NCI-H1092 treated with DMSO at 0.1 percent for 48 hours (cell line): ENCODE measurements at places on chromosomes 3 and 15.

DNA sequence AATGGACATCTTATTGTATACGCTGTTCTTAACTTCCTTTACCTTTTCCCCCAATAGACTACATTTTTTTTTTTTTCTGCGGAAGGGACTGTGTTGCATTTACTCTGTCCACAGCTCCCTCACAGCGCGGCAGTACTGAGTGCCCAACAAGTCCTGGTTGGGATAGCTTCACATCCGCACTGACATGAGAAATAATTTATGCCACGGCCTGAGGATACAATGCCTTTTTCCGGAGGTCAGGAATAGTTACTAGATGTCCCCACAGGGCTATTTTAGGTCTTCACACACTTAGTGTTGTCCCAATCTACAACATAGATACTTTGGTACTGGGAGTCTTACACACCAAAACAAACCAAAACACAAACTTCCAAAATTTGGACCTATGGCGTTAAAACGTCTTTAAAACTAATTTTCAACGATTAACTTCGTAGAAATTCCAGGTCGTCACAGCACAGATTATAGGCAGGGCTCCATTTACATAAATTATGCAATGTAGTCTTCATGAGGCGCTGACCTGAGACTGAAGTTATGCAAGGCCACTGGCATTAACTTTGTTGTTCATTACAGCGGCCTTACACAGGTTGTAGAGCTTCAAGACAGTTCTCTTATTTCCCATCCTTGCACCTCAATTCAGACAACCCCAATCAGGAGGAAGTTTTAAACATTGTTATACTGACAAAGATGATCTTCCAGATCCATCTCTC lies 989 bp upstream of the PPIB start:
- DNase-seq, result no peak

GRCh38 chr15:99211926-99212325 lies 37.5 kb downstream of the TTC23 start:
- no peak for DNase-seq

DNA sequence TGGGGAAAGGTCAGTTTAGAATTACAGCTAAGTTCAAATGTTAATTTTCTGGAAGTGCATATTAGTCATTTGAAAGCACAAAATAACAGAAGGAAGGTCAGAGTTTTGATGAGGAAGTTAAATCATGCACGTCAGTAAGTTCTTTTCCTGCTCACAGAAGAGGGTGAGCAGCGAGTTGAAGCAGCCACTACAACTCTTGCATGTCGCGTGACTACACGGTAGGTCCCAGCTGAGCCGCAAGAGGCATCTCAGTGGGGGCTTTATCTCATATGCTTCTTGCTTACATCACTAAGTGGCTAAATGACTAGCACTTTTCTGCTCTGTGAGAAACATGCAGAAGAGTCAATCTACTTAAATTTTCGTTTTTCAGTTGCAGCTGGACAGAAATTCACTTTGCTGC lies 21.3 kb upstream of the SEC62 start:
- no peak for DNase-seq

DNA sequence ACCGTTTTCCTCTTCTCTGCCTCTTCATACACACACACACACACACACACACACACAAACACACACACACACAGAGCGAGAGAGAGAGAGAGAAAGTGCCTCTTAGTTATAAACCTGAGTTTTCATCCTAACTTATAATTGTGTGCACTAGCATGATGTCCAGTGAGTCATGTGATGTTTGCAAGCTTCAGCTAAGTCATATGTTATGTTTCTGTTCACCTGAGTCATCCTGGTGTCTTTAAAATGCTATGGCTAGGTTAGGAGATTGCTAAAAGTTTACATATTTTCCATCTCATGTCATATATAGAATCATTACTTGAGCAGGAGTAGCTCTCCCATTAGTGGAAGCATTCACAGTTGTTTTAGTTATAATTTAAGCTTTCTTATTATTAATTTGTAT lies 155.8 kb downstream of the EPHA6 start:
- DNase-seq, result no peak

DNA sequence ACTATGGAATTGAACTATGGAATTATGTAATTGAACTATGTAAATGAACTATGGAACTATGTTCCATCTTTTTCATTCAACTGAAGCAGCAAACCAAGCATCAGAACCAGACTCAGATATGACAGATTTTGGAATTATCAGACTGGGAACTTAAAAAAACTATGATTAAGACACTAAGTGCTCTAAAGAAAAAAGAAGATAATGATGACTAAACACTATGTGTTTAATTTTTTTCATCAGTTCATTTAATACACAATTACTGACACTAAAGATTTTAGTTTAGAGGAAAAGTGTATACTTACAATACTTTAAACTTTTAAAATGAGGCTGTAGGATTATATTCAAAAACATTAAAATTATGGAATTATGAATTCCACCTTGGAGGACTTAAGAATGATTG lies 15.3 kb downstream of the RFX7 start:
- no peak for DNase-seq
